AG04450 (cell line): ENCODE measurements at places on chromosomes 1 and 21.
A peak's percentile ranks its signal among the peaks of the same experiment; 100 is the strongest.

- no peak for DNase-seq
Measured at GRCh38 chr21:17585875-17586450, 26.7 kb downstream of the BTG3 start.

GRCh38 chr21:44914176-44914874 lies 6.4 kb downstream of the ITGB2 start:
- DNase-seq: no peak

- DNase-seq: no peak
Measured at GRCh38 chr1:69409731-69410456, 157.8 kb upstream of the LRRC7 start.

DNA sequence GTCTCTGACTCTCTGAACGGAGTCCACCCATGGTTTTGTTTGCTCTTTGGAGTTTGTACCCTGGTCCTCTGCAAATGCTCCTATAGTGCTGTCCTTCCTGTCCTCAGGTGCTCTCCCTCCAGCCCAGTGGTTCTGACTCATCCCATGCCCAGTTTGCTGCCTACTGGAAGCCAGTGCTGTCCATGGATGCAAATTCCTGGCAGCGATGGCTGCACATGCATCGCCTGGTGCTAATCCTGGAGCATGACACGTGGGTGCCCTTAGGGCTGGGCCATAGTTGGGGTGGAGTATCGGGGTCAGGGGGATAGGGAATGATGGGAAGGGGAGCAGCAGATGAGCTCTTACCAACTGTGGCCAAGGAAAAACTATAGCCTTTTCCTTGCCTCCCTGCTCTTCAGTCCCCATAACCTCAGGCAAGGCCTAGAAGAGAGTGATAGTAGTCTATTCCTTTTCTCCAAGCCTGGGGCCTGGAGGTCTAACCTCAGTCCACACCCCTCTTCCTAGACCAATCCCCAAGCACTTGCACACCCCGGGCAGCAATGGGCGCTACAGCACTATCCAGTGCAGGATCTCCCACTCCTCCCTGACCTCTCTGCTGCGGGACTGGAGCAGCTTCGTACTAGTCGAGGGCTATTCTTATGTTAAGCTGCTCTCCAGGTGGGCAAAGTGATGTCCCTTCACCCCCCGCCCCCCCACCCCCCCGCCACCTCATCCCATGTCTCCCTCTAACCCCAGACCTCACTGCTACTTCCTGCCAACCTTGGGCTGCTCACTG lies 31.6 kb downstream of the HYI start:
- DNase-seq: no peak

- no peak for DNase-seq
Measured at GRCh38 chr1:15579683-15580047, 5.2 kb downstream of the AGMAT start.

- DNase-seq: no peak
Measured at GRCh38 chr1:79554688-79555087, 548.2 kb upstream of the ADGRL4 start.

GRCh38 chr1:89147678-89148658 lies 22.1 kb upstream of the GBP2 start:
- no peak for DNase-seq

GRCh38 chr1:213389061-213389581 lies 338.1 kb downstream of the RPS6KC1 start:
- DNase-seq: no peak

- no peak for DNase-seq
Measured at GRCh38 chr1:19300211-19300610, 11.6 kb upstream of the AKR7A3 start.

DNA sequence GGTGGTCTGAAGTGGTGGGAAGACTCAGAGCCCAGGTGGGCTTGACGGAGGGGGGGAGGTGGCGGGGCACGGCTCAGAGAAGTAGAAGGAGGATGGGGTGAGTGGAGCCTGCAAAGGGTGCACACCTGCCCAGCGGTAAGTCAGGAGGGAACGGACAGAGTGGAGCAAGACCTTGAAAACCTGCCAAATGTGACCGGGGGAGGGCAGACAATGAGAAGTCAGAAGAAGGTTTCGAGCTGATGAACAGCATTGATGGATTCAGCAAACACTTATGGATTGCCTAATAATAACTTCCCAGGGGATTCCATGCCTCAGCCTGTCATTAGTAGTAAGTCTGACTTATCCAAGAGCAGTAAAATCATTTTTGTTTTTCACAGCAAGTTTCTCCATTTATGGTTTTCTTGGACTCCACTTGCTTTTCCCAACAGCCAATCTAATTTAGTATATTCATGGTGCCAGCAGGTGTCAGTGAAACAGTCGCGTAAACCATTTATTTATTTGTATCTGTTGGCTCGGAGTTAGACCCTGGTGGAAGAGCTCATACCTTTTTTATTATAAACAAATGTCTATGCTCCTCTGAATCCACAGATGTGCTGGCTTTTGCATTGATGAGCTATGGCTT lies 279.1 kb downstream of the PCP4 start:
- no peak for DNase-seq

GRCh38 chr1:203722909-203723308 lies 42.1 kb upstream of the LAX1 start:
- no peak for DNase-seq

DNA sequence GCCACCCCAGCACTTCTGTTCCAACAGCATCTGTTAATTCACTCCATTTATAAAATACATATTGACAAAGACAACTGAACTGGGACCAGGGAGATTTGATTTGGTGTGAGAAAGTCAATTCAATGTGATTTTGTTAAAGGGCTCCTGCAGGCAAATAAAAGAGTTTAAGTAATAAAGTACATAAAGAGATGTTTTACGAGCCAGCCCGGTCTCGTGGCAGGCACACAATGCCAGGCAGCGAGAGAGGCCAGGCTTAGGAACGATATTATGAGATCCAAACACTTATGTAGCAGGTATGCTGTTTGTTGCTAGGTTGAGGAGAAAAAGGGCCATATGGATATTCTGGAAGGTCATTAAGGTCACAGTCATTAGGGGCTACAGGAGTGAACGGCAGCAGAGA lies 227.1 kb downstream of the KCTD3 start:
- no peak for DNase-seq

GRCh38 chr1:70891051-70891843 lies 156.4 kb downstream of the PTGER3 start:
- no peak for DNase-seq

GRCh38 chr1:6260961-6261614 lies at the start of gene GPR153:
GPR153 (minus strand) TSS chr1:6261098; CDS start chr1:6254905, 6,193 bp downstream.
- no peak for DNase-seq

GRCh38 chr1:55309053-55309452 lies 93.9 kb upstream of the USP24 start:
- peak; percentile 61 for DNase-seq

- peak; percentile 45 for DNase-seq
Measured at GRCh38 chr1:240244968-240245628, 153.4 kb downstream of the FMN2 start.

GRCh38 chr1:6127587-6128163 lies 52.4 kb downstream of the CHD5 start:
- no peak for DNase-seq

GRCh38 chr1:67579623-67580394 lies 105.2 kb upstream of the GADD45A start:
- DNase-seq: no peak

- no peak for DNase-seq
Measured at GRCh38 chr1:113745425-113745824, 13.9 kb downstream of the PHTF1 start.

GRCh38 chr1:66211521-66211920 lies 322.4 kb upstream of the SGIP1 start:
- no peak for DNase-seq

DNA sequence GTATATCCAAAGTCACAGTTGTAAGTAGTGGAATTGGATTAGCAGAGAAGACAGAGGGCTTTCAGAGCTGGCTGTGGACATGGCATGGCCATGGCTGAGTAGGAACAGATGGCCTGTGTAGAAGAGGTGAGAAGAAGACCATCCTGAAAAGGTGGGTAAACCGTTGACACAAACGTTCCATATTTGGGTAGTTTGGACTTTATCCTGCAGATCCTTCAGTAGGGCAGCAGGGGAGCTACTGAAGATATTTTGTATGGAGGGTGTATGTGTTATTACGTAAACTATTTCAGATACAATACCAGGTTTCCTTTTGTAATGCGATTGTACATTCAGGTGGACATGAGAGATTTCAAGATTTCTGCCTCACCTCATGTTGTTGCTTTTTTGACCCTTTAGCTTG lies 1.6 kb downstream of the UTP11 start:
- DNase-seq: no peak

- DNase-seq: no peak
Measured at GRCh38 chr21:38970765-38971164, 165.0 kb downstream of the ETS2 start.

DNA sequence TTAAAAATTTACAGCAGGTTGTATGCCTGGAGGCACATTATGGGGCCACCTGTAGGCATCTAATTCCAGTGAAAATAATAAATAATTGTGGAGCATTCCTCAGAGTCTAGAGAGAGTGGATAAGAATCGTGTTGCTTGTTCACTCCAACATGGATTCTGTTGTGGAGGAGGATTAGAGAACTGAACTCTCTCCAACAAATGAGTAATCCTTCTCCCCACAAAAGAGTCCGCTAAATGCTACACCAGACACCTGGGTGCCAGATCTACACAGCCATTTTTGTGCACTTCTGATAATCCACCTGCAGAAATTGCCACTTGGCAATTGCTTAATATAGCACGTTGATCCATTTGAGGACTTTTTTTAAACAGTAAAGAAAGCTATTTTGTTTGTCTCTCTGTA lies 113.7 kb upstream of the DPYD start:
- DNase-seq: no peak

GRCh38 chr1:180510882-180511281 lies 8.5 kb upstream of the ACBD6 start:
- DNase-seq: no peak

GRCh38 chr1:37391211-37392011 lies 83.0 kb upstream of the ZC3H12A start:
- DNase-seq: no peak

DNA sequence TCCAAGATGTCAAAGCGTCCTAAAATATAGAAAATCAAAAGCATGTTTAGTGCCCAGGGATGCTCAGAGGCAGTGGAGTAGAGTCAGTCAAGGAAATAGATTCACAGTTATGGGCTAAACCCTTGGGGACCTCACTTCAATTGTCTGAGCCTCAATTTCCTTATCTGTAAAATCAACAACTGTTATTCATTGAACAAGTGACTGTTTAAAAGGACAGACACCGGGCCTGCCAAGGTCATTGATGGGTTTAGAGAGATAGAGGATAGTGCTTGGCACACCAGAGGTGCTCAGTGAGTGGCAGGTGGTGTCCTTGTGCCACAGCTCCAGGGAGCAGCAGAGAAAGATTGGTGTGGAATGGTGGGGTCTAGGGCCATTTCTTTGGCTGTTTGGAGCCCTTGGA lies 12.8 kb downstream of the PLA2G5 start:
- no peak for DNase-seq

DNA sequence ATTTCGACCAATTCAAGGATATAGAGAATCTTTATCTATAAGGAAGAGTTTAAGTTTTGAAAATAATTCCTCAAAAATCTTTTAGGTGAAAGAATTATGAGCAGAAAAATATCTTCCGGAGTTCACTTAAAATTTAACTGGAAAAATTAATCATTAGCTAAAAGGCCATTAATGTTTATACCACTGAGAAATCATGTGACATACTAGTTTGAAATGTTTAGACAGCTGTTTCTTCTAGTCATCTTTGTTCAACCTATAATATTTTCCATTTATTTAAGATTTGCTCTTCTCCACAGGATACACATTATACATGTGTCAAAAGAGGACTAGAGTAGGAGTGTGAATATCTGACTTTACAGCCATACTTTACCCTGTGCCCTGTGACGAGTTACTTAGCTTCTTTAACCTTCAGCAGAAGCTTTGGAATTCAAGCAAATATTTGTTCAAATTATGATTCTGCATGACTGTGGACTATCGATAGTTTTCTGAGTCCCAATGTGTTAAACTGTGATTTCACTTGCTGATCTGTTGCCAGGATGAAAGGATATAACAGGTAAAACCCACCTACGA lies 374.8 kb downstream of the BRINP3 start:
- no peak for DNase-seq

DNA sequence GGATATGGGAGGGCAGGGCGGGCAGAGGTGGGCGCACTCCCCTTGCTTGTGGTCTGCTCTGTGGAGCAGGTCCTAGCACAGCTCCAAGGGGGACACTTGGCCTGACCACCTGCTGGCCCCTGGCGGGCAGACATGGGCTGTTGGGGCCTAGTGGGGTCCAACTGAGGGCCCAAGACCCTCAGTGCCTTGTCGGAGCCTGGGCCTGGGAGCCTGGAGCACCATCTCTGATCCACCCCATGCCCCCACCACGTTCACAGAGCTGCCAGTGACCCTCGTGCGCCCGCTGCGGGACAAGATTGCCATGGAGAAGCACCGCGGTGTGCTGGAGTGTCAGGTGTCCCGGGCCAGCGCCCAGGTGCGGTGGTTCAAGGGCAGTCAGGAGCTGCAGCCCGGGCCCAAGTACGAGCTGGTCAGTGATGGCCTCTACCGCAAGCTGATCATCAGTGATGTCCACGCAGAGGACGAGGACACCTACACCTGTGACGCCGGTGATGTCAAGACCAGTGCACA lies 70.6 kb downstream of the OBSCN start:
- DNase-seq: no peak

DNA sequence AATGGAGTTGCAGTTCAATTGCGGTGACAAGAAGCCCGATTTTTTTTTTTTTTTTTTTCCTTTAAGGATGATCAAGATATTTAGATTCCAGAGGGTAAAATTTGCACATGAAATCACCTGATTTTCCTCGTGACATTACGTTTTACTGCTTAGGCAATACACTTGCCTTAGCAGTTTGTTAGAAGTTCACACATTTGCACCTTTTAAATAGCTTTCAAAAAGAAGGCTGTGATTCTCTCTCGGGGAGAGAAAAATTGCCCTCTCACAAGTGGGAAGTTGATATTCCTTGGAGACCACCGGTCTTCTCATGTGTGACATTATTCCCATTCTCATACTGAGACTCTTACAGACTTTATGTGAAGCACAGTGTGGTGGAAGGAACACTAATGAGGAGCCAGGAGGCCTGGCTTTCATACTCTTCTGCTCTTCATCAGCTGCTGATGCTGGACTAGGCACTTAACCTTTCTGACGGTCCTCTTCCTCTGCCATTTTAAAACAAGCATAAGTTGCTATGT lies 69.8 kb upstream of the HSPA13 start:
- DNase-seq: no peak

GRCh38 chr21:33490991-33491372 lies 534 bp downstream of the DNAJC28 start:
- DNase-seq: no peak

- DNase-seq: no peak
Measured at GRCh38 chr21:43697758-43698643, 20.9 kb upstream of the PDXK start.

DNA sequence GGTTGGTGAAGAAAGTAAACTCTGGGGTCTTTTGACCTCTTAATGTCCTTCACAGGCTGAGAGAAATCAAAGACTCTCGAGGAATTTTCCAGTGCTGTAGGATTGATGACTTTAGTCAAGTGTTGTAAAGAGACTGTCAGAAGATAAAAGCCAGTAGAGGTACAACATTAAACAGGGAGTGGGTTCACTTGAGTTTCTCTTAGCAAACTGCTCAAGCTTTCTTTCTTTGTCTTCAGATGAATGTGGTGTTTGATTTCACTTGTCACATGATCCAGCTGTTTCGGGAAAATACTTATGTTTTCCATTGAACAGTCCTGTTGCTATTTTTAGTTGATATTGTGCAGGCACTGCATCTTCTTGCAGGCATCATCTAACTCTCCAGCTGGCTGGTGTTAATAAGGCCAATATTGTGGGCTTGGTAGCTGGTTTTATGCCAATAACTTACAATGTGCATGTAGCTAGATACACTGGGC lies 45.6 kb downstream of the XCL2 start:
- no peak for DNase-seq
